Gastroesophageal sphincter (tissue), 4 donors: ENCODE measurements at places on chromosomes 1 and 21. TPM values are rescaled to one million over a fixed set of nuclear protein-coding genes. Genes with fewer than 3 reads are reported as not detected.

DNA sequence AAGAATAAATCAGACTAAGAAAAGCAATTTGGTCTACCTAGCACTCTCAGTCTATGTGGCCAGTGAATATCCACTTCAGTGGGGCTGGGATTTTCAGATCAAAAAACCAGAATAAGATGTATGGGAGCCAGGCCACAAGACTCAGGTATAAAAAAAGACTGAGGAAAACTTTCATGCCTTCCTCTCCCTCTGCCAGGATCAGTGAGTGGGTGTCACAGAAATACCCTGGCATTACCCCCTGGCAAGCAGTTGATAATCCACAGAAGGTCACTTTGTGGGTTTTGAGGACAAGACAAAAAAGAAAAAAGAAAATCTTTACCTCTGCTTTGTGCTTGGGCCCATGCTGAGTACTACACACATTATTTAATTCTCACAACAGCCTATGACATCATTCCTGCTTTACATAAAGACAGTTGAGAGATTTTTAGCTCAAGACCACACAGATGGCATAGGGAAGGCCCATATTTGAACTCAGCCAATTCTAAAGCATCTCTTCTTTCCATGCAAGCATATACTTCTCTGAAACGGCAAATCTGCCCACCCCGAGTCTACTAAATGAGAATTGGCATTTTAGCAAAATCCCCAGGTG is 57.6 kb downstream of the DESI2 start:
- no peak for ATAC-seq

GRCh38 chr21:32306021-32306780 is 7.5 kb downstream of the MRAP start:
- no peak for ATAC-seq

GRCh38 chr1:235407419-235407818 is 40.2 kb downstream of the TBCE start:
- ATAC-seq: no peak

GRCh38 chr1:89516055-89516454 is 8.6 kb upstream of the LRRC8B start:
- no peak for ATAC-seq

RPE65 gene
- total RNA-seq: not detected

MOB3C gene
- 20.7 TPM for total RNA-seq

DNA sequence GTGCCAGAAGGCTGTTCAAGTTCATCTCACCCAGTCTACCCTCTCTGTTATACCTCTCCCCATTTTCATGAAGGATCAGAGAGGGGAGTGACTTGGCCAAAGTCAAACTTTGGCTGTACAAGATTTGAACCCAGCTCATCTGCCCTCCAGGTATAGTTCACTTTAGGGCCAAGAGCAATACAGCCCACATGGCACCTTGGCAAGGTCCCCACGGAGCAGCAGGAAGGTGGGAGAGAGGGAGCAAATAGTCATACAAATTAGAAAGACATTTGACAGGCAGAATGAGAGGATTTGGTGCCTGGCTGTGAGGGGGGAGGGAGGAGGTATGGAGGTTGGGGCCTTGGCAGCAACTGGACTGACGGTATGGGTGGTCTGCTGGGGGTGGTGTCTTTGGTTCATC is 1.0 kb downstream of the HPCAL4 start:
- no peak for ATAC-seq

GADD45A gene
- total RNA-seq: 58.7 TPM

DNA sequence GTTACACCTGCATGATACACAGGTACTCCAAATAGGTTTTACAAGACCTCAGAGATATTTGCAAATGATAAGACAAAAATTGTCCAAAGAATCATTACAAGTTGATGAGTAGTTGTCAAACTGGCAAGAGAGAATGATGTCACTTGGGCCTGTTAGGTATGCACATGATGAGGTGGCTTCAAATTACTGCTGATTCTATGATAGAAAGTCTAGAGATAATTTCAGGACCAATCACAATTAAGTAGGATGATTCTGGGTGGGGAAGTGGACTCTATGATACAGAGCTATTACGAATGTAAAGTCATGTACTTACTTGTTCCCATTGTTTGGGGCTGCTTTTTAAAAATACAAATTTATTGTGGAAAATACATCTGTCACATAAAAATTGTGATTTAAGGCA is 5.2 kb upstream of the SPRR1B start:
- ATAC-seq: no peak

DNA sequence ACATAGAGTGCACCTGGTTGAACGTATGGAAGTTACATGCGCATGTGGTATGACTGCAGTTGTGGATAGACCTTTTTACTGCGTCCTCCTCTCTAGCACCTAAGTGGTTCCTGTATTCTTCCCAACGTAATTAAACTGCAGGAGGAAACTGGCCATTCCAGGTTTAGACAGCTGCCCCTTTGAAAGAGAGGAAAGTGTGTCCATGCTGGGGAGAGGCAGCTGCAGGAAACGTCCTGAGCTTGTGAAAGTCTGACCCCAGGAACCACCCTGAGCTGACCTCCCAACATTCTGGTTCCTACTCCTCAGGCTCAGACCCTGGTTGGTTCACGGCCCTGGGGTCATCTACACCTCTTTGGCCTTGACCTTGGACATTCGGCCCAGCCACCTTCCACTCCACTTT is 309.3 kb downstream of the DISC1 start:
- no peak for ATAC-seq

DNM3 gene
- 4.5 TPM for total RNA-seq

DNA sequence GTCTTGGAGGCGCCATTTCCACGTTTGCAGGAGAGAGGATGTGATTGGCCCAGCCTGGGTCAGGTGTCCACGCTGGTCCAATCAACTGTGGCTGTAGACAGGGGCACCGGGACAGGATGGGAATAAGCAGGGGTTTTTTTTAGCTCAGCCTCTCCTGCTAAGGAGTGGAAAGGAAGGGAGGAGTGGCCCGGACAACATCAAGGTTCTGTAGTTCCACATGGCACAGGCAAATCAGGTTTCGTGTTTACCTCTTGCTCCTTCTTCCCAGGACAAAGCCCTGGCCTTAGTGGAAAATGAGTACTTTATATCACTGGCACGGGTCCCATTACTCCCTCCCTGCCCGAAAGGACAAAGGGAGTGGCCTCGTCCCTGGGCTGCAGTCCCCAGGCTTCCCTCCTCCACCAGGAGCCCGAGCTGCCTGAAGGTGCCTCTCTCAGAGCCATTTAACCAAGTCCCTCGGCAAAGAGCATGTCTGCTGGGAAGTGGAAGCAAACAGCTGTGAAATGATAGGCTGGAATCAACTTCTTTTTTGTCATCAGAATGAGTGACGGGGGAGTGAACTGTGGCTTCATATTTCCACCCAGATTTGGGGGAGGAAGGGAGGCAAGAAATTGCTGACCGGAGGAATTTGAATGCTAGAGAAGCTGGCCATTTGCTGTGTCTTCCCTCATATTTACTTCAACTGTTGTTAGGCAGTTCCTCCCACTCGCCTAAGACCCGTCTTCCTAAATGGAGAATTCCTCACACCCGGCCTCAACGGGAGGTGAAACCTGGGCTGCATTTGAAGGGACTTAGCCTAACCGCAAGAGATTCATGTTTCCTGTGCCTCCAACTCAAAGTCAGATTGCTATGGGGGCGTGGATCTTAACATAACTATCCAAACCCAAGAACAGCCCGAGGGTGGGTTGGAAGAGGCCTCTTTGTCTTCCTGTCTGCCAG is 84.9 kb upstream of the SLC44A3 start:
- peak; percentile 36 for ATAC-seq

DNA sequence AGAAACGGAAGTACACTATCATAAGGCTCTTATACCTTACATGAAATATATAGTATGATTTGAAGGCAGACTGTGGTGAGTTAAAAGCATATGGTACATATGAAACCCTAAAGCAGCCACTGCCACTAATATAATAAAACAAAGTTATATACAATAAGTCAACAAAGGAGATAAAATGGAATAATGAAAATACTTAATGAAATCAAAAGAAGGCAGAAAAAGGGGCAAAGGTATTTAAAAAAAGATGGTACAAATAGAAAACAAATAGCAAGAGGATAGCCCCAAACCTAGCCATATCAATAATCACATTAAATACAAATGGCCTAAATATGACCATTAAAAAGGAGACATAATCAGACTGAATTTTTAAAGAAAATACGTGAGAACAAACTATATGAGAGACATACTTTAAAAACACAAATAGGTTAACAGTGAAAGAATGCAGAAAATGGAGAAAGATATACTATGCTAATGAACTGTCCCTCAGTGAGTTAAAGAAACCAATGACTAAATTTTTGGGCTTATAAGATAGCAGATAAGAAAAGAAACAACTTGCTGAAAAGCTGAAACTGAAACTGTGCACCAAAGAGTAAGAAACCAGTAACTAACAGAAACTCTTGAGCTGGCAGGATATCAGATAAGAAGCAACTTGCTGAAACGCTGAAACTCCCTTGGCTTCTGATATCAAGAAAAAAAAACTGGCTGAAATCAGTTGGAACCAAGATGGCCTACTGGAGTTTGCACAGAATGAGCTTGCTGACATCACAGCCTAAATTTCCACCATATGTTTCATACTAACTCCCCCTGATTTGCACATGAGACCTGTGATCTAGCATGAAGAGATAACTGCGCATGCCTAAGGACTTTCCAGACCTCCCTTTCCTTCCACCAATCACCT is 44.3 kb upstream of the IL10 start:
- ATAC-seq: no peak

DNA sequence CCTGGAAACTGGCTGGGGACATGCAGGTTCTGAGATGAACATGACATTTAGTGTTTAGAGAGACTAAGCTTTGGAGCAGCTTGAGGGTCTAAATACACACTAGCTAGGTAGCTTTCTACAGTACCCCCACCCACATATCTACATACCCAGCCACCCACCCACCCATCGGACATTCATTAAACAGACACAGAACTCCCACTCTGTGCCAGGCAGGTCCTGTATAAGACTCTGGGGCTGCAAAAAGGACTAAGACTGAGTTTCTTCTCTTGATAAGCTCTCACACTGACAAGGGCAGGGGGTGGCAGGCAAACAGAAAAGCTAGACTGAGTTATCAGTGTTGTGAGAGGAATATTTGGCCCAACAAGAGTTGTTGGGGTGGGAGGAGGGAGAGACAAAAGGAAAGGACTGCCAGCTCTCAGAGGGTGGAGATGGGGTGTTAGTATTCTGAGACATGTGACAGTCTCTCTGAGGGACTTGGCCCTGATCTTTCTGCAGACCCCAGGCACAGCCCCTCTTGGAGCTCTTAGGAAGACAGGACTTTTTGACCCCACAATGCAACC is 6.8 kb downstream of the MAP7D1 start:
- no peak for ATAC-seq

KCND3 gene
- 58.6 TPM for total RNA-seq

- no peak for ATAC-seq
Measured at GRCh38 chr1:54227091-54227602, 27.2 kb downstream of the MRPL37 start.

KCNJ9 gene
- not detected for total RNA-seq
